ENCODE measurements at places on chromosomes 11 and 22.
A peak's percentile ranks its signal among the peaks of the same experiment; 100 is the strongest.

DNA sequence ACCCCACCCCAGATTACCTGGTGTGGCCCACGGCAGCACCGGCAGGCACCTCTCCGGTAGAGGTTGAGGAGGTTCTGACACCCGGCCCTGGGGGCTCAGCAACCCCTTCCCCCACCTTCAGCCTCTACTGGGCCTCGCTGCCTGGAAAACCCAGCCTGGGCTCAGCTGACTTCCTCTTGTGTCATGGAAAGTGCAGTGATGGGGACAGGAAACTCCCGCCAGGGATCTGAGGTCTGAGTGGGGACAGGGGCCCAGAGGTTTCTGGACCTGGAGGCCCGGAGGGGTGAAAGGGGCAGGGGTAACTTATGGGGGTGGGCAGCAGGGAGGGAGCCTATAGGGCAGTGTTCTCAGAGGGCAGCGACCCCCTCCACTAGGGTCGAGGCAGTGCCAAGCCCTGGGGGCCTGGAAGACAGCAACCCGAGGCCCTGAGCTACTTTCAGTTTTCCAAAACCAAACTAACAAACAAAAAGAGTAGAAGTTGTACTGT lies 10.0 kb upstream of the CD5 start:
- no peak for DNase-seq

DNA sequence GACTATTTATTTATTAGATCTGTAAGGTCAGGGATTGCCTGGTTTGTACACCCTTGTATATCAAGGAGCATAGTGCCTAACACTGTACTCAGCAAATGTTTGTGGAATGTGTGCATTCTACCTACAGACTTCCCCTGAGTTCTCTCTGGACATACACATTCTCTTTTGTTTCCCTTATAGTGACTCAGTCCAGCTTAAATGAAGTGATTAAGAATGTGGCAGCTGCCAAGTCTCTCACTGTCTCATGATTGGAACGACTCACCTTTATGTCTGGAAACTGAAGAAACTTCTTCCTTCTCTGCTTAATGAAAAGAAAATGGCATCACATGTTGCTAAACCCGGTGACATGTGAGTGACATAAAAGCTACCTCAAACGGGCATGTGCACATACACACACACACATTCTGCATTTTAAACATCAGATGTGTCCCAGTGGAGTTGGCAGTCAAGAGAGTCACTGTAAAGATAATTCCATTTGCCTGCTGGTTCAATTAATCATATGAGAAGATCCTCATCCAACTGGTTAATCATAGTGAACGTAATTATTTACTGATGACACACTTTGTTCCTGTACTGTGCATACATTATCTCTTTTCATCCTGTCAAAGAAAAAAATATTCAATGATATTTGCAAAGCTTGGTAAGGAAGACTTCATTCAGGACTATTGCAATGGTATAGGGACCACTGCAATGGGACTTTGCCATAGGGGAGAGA lies 42.8 kb downstream of the GLYAT start:
- peak; percentile 6 for DNase-seq

DNA sequence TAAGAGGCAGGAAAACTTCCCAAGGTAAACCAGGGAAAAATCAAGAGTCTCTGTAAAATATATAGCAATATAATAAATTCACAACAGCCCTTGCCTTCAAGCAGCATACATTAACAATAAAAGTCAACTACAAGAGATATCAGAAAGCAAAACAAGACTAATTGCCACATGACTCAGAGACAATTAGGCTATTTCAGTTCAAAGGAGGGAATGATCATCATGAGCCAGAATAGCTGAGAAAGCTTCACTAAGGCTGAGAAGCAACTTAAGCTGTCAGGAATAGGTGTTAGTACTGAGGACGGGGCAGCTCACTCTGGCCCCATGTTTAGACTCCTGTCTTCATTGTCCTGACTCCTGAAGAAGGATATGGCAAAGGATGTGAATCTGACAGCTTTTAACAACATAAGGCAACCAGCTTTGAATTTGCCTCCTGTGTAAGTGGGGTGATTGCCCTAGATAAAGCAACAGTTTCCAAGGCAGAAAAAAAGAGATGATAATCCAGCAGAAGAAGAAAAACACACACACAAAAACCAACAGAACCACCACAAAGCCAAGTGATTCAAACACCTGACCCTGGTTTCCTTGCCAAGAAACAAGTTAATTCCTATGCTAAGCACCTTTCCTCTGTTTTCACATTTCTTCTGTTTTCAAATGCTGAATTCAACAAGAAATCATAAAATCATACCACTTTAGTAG lies 60.8 kb downstream of the SIK3 start:
- no peak for DNase-seq

GRCh38 chr22:37244114-37244921 lies at the start of gene RAC2:
Gene RAC2 (minus strand): TSS chr22:37244269. CDS start chr22:37244148, 121 bp downstream.
- peak; percentile 38 for DNase-seq

- no peak for DNase-seq
These were observed 2.8 kb downstream of the SLC17A6 start for GRCh38 chr11:22340701-22341587.

- peak; percentile 77 for DNase-seq
These were observed at the start of gene LRRN4CL for GRCh38 chr11:62689421-62690183. Gene LRRN4CL (minus strand): TSS chr11:62689530. CDS start chr11:62688508, 1,022 bp downstream.

DNA sequence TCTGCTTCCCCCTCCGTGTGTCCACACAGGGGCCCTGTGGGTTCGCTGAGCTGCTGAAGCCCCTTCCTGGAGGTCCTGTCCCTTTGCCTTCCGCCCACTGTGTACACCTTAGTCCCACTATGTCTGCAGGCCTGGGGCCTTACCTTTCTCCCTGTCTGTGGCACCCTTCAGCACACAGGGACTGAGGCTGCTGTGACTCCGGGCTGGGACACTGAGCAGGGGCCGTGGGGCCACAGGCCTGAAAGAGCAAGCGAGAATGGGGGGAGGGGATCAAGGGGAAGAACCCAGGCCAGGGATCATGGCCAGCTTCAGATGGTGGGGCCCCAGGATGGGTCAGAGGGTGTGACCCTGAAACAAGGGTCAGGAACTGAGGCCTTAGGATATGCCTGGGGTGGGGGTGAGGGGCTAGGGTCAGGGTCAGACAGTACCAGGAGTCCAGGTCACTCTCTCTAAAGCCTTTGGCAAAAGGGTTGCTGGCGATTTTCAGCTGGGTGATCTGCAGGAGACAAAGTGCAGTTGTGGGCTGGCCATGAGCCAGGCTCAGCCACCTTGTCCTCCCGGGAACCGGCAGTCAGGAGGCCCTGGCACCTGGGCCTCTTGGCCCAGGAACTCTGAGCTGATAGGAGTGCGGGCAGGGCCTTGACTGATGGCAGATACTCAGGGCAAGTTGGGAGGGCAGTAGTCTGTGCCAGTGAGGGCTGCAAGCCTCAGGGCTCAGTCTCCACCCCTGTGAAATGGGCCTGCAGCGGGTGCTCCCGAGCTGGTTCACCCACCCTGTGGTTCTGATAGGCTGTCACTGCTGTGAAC lies 2.6 kb upstream of the NUDT8 start:
- DNase-seq = no peak

DNA sequence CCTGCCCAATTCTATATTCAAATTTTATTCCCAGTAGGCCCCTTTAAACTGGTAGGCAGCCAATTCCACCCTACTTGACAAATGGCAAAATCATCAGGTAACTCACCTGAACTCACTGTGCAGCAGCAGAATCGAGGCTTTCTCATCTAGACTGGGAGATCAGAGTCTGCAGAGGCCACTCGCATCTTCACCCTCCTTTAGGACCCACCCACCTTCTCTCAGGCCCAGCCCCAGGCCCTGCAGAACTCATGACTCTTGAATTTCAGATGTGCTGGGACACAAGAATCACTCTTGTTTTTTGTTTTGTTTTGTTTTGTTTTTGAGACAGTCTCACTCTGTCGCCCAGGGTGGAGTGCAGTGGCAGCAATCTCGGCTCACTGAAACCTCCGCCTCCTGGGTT lies 38.8 kb downstream of the MICAL3 start:
- DNase-seq = no peak

DNA sequence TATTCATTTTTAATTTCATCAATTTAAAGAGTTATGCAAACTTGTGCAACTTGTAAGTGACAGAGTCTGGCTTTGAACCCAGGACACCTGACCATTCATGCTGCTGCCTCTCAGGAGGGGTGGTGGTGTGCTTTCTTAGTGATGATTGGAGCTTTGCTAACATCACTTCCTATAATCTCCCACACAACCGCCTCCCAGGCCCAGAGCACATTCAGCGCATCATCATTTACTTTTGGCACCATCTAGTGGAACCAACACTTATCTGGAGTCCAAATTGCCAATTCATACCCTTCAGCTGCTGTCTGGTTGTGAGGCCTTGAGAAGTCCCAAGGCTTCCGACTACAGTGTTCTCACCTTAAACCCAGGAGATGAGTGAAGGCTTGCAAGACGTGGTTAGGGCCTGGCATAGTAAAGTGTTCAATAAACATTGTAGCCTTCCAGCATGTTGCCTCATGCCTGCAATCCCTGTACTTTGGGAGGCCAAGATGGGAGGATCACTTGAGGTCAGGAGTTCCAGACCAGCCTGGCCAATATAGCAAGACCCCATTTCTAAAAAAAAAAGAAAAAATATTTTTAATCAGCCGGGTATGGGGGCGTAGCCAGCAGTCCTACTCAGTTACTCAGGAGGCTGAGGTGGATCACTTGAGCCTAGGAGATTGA lies 1.1 kb upstream of the TTLL1 start:
- DNase-seq = peak; percentile 74

- DNase-seq = no peak
These were observed 15.3 kb downstream of the MAP6 start for GRCh38 chr11:75653532-75653931.

GRCh38 chr22:24803064-24803542 lies 2.9 kb upstream of the SGSM1 start:
- DNase-seq = peak; percentile 46

- DNase-seq = no peak
These were observed 72.0 kb downstream of the CYTH4 start for GRCh38 chr22:37354261-37354660.

GRCh38 chr11:2791521-2792380 lies 92.0 kb upstream of the KCNQ1OT1 start:
- DNase-seq = no peak

DNA sequence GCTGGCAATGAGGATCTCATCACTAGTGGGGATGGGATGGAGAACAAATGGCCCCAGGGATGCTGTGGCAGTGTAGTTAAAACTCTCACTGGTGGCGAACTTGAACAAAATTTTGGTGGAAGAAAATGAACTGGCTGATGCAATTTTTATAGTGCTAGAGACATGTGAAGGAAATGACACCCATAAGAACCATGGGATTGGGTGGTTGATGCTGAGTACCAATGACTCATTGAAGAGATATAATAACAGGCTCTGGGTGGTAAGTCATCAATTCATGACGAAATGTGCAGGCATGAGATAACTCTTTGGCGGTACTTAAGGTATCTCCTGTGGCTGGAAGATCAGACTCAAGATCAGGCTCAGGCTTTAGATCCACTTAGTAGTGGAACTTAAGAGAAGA lies 172.9 kb upstream of the DDI1 start:
- no peak for DNase-seq

DNA sequence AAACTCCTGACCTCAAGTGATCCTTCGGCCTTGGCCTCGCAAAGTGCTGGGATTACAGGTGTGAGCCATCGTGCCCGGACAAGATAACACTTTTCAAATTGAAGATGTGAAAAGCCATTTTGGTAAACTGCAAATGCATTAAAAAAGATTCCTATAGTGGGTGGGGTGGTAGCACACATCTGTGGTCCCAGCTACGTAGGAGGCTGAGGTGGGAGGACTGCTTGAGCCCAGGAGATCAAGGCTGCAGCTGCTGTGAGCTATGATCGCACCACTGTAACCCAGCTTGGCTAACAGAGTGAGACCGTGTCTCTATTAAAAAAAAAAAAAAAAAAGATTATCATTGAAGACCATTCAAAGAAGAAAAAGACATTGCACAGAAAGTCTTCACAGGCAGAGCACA lies 16.9 kb upstream of the ARFGAP3 start:
- no peak for DNase-seq
